ENCODE measurements at places on chromosomes 12 and 14. TPM values are rescaled to one million over a fixed set of nuclear protein-coding genes. Genes with fewer than 3 reads are reported as not detected.

Gene HPD
- total RNA-seq = 3.1 TPM

- H3K27ac ChIP-seq = no peak overlapping the region
- H3K4me3 ChIP-seq = no peak overlapping the region
- H3K27me3 ChIP-seq = no peaks in the 10 kb centered on the region
- H3K4me1 ChIP-seq = no peaks in the 10 kb centered on the region
- no peak for DNase-seq
Measured at GRCh38 chr12:123280971-123281370, 9.3 kb upstream of the CDK2AP1 start.

Gene RHNO1
- total RNA-seq = 7.9 TPM

- H3K27ac ChIP-seq = no peak overlapping the region
- no peak overlapping the region for H3K4me3 ChIP-seq
- no peak for DNase-seq
- H3K27me3 ChIP-seq = no peaks in the 10 kb centered on the region
Measured at GRCh38 chr12:91620992-91621391, 438.4 kb upstream of the DCN start.

DNA sequence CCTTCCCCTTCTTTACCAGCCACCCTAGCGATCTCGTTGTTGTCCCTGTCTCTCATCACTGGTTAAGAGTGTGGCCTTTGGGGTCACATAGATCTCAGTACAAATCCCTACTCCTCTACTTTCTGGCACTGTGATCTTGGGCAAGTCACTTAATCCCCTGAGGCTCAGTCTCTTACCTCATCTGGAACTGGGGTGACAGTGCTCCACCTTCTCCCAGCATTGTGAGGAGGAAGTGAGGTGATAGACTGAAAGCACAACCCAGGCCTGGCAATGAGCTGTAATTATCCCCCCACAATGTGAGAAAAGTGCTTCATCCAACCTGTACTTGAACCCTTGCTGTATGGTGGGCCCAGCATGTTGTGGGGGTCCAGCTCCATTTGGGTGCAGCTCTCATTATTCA is 48.0 kb downstream of the IRAK3 start:
- no peak overlapping the region for H3K27ac ChIP-seq
- H3K27me3 ChIP-seq = no peaks in the 10 kb centered on the region
- no peak for DNase-seq
- no peaks in the 10 kb centered on the region for H3K4me1 ChIP-seq
- no peaks in the 10 kb centered on the region for H3K36me3 ChIP-seq

Gene SALL2
- total RNA-seq = 12.2 TPM

DNA sequence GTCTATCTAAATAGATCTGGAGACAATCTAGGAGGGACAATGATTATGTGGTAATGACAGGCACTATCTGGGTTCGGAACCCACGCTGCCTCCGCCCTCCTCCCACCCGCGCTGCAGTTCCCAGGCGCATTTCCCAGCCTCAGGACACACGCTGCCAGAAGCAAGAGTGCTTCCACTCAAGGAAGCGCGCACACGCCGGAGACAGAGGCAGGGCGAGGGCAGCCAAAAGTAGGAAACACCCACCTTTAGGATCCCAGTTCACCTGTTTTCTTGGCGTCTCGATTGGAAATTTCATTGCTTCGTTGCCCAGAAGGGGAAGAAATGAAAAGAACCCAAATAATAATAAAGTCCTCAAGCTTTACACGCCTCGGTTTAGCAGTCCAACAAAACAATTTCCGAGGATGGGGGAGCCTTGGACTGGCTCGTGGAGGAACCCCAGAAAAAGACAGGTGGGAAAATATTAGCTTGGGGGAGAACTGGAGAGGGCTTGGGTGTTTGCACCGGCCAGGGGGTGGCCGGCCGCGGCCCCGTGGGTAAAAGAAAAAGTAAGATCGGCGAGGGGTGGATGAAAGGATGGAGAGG is 474 bp downstream of the KCNK10 start:
- peaks cover 2% of the 10 kb centered on the region for H3K27me3 ChIP-seq
- no peak overlapping the region for H3K4me3 ChIP-seq
- H3K36me3 ChIP-seq = no peaks in the 10 kb centered on the region
- DNase-seq = no peak

DNA sequence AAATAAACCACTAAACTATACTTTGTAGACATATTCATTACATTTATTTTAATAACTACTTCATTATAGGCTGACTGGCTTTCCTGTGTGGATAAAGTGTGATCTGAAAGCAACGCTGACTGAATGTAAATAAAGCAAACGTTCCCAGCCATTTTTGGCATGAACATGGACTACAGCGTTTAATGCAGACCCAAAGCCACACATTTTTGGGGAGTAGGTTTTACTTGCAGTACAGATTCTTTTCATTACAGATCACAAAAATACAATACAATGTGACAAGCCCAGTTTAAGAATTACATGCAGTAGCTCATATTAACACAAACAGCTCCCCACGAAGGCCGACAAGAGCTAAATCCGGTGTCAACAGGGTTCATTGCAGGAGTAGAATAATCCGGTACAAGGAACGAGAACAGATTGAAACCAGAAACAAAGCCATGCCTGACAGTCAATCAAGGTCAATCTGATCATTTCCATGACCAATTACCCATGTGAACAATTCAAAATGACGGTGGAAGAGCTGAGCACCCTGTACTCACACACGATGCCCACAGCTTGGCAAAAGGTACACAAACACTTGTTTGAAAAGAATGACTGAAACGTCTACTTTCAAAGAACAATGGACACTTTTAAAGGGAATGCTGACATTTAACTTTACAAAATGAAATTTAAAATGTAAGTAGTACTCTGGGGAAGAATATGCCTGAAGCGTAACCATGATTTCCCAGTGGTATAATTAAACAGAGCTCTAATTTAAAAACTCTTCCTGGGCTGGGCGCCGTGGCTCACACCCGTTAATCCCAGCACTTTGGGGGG is 5.3 kb downstream of the BAG5 start:
- no peak overlapping the region for H3K27ac ChIP-seq
- no peak overlapping the region for H3K4me3 ChIP-seq
- DNase-seq = peak; percentile 27
- H3K36me3 ChIP-seq = no peaks in the 10 kb centered on the region

DNA sequence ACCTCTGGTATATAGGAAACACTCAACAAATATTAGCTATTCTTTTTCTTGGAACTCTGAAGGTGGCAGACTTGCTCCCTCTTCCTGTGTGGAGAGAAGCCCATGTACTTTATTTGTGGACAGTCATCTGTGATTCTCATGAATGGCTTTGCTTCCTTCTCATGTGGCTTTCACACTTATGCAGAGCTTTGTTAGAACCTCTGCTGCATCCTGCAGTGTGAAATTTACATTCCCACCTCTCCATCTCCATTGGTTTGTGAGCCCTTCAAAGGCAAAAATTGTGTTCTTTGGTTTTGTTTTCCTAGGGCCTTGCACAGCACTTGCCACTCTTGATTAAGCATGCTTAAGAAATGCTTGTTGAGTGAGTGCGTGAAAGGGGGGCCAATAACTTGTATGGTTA is 51.9 kb downstream of the BICD1 start:
- no peaks in the 10 kb centered on the region for H3K27me3 ChIP-seq
- no peak overlapping the region for H3K27ac ChIP-seq
- no peak for DNase-seq
- no peak overlapping the region for H3K4me3 ChIP-seq
- H3K4me1 ChIP-seq = no peaks in the 10 kb centered on the region

DNA sequence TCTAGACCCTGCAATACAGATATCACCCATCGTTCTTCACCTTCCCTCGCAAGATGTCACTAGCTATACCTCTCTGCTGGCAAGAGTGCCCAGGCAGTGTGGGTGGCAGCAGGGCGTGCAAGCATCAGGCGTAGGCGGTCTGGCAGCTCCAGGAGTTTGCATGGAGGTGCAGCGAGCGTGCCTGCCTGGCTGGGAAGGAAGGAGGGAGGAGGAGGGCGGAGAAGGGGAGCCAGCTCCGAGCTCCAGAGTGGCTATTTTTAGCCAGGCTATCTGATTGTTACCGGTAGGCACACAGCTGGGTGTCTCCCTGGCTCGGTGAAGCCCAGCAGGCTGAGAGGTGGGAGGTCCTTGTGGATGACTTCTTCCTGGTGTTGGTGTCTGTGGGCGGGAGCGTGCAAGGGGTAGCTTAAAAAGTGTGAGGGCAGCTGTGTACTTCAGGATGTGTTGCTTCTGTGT is 6.2 kb downstream of the FOXJ2 start:
- no peaks in the 10 kb centered on the region for H3K27me3 ChIP-seq
- no peak overlapping the region for H3K27ac ChIP-seq
- H3K36me3 ChIP-seq = peaks cover 4% of the 10 kb centered on the region
- H3K4me1 ChIP-seq = peaks cover 2% of the 10 kb centered on the region
- peak; percentile 82 for DNase-seq
- no peak overlapping the region for H3K4me3 ChIP-seq

GRCh38 chr14:23926543-23926942 is 27.0 kb upstream of the DHRS4 start:
- no peak for DNase-seq
- H3K4me3 ChIP-seq = no peak overlapping the region
- H3K27me3 ChIP-seq = no peaks in the 10 kb centered on the region
- H3K36me3 ChIP-seq = no peaks in the 10 kb centered on the region
- H3K27ac ChIP-seq = no peak overlapping the region
- H3K4me1 ChIP-seq = no peaks in the 10 kb centered on the region

DNA sequence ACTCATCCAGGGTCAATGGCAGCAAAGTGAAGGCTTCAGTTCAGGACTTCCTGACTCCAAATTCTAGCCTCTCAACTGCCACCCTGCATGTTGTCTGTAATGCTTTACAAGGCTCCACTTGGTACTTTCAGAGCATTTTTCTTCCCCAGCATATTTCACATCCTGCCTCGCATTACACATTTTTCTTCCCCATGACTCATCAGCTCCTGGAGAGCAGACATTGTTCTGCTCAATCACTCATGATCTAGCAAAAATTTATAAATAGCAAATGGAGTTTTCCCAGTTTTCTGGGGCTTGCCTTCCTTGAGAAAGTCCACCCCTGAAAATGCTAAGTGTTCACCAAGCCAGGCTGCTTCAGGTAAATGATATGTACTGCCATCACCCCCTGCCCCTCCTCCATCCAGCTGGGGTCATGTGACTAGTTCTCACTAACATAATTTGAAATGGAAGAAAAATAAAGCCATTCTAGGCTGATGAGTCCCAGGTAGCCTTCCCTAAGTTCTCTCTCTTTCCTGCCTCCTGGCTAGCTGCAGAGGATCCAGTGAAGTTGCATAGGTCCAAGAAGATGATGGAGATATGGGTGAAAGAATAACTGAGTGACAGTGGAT is 69.4 kb downstream of the ARMH4 start:
- peaks cover 3% of the 10 kb centered on the region for H3K4me1 ChIP-seq
- no peak for DNase-seq
- H3K27me3 ChIP-seq = no peaks in the 10 kb centered on the region
- no peaks in the 10 kb centered on the region for H3K36me3 ChIP-seq
- H3K4me3 ChIP-seq = no peak overlapping the region
- peak overlapping the region; percentile 87 for H3K27ac ChIP-seq

DNA sequence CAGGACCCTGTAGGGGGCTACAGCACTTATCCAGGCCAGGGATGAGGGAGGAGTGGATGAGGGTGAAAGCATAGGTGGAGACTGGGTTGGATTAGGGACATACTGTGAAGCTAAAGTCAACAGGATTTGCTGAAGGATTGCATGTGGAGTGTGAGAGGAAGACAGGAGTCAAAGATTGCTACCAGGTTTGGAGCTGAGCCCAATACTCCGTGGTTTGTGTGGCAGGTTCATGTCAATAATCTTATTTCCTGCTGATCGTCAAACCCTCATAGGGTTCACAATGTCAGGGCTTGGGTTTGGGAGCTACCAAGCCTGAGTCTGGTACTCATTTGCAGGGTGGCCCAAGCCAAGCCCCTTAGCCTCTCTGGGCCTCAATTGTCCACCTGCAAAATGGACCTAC is 77.1 kb upstream of the PLXNC1 start:
- no peak for DNase-seq
- H3K27ac ChIP-seq = no peak overlapping the region
- no peaks in the 10 kb centered on the region for H3K27me3 ChIP-seq
- no peaks in the 10 kb centered on the region for H3K36me3 ChIP-seq
- H3K4me1 ChIP-seq = no peaks in the 10 kb centered on the region

DNA sequence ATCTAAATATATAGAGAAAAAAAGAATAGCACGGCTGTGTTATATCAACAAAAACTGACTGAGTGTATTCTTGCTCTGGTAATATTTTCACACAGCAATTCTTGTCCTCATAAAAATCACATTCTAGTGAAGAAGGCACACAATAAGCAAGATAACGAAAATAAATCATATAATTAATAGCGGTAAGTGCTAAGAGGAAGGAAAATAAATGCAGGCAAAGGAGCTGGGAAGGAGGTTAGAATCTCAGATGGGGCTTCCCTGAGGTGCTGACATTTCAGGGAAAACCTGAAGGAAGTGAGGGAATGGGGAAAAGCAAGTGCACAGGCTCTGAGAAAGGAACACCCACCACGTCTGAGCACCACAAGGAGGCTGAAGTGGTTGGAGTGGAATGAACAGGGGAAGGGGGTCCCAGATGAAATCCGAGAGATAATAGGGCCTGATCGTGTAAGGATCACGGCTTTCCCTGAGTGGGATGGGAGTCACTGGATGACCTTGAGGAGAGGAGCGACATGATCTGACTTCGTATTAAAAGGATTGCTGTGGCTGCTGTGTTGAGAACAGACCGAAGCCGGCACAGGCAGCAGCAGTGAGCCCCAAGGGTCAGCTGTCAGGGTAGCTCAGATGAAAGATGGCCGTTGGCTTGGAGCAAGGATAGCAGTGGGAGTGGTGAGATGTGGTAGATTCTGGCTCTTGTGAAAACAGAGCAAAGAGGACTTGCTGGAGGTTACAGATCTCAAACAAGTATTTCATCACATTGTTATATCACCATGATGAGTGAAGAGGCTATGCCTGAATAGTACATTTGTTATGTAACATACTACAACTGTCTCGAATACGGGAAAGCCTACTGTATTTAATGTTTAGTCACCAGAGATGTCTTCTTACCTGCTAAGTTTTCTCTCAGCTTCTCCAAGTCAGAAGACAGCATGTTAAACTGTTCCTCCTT is 67.1 kb upstream of the VPS33A start:
- H3K36me3 ChIP-seq = peaks cover 10% of the 10 kb centered on the region
- H3K27me3 ChIP-seq = no peaks in the 10 kb centered on the region
- H3K4me3 ChIP-seq = no peak overlapping the region
- no peak for DNase-seq
- no peaks in the 10 kb centered on the region for H3K4me1 ChIP-seq

DNA sequence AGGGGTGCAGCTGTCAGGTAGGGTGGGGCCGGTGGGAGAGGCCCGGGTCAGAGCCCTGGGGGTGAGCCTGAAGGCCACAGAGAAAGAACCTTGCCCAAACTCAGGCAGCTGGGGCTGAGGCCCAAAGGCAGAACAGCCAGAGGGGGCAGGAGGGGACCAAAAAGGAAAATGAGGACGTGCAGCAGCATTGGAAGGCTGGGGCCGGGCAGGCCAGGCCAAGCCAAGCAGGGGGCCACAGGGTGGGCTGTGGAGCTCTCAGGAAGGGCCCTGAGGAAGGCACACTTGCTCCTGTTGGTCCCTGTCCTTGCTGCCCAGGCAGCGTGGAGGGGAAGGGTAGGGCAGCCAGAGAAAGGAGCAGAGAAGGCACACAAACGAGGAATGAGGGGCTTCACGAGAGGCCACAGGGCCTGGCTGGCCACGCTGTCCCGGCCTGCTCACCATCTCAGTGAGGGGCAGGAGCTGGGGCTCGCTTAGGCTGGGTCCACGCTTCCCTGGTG is 10.5 kb downstream of the MMP14 start:
- DNase-seq = no peak
- H3K4me1 ChIP-seq = no peaks in the 10 kb centered on the region
- H3K36me3 ChIP-seq = peaks cover 17% of the 10 kb centered on the region
- peak overlapping the region; percentile 37 for H3K27ac ChIP-seq
- H3K27me3 ChIP-seq = no peaks in the 10 kb centered on the region
- no peak overlapping the region for H3K4me3 ChIP-seq

GRCh38 chr12:88052686-88053085 is 23.5 kb upstream of the C12orf50 start:
- H3K27ac ChIP-seq = no peak overlapping the region
- no peak for DNase-seq
- H3K4me1 ChIP-seq = no peaks in the 10 kb centered on the region
- H3K27me3 ChIP-seq = no peaks in the 10 kb centered on the region
- no peaks in the 10 kb centered on the region for H3K36me3 ChIP-seq

Data from aorta (tissue), 5 donors.